Activated T-helper 2 cell treated with anti-CD3 and anti-CD28 coated beads, Interferon-gamma antibody, Interleukin-2, Interleukin-4, amounts not matched to agents 10 μg/mL and 5 μg/mL and 100 μg/mL, durations not matched to agents 14 hours and 24 hours and 36 hours (primary cell): ENCODE measurements at places on chromosomes 1 and 21. TPM values are rescaled to one million over a fixed set of nuclear protein-coding genes. Genes with fewer than 3 reads are reported as not detected.

The CFAP74 gene
- not detected in 2 replicates for total RNA-seq

The ADGRB2 gene
- 5.4 and 6.0 TPM in 2 replicates for total RNA-seq

The CLIC6 gene
- total RNA-seq, result 1.0 and 1.3 TPM in 2 replicates

The CFHR1 gene
- total RNA-seq, result not detected in 2 replicates

The OPTC gene
- not detected in 2 replicates for total RNA-seq

The VWA1 gene
- 4.0 and 4.7 TPM in 2 replicates for total RNA-seq

The FAM151A gene
- not detected in 2 replicates for total RNA-seq

DNA sequence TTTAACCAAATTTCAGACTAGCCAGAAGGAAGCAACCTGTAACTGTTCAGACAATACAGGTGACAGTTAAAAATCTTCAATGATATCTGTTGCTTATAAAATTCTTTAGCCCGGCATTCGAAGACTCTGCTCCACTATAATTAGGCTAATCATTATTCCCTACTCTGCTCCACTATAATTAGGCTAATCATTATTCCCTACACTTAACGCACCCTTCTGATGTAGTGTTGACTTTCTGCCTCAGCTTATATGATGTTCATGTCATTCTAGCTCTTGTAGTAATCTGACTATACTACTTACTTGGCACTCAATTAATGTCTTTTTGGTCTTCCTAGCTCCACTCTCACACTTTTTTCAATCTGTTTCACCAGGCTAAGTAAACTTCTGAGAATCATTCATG, 13.3 kb downstream of the TESK2 start:
- DNase-seq, result no peak

DNA sequence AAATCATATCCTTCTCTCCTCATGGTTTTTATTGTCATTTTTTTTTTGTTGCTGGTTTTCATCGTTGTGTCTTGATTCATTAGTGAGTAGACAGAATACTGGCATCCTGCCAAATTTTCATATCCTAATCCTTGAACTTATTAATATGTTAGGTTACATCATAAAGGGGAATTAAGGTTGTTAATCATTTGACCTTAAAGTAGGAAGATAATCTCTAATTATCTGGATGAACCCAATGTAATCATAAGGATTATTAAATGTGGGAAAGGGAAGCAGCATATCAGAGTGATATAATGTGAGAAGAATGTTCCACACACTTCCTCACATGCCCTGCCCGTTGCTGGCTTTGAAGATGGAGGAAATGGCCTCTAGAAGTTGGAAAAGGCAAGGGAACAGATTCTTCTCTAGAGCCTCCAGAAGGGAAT, 299.7 kb downstream of the HMCN1 start:
- no peak for DNase-seq

DNA sequence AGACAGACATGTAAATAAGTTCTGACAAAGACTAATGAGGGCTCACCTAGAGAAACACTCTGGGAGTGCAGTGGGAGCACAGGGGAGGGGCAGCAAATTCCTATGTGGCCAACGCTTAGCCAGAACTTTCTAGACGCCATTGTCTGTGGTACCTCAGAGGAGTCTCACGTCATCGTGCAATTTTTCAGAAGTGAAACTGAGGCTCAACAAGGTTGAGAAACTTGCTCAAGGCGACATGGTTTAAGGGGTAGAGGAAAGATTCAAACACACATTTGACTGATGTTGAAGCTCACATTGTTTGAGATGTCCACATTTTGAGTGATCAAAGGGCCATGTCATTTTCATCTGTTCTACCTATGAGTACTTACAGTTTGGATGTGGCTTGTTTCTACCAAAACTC, 152.6 kb upstream of the LMO4 start:
- no peak for DNase-seq

DNA sequence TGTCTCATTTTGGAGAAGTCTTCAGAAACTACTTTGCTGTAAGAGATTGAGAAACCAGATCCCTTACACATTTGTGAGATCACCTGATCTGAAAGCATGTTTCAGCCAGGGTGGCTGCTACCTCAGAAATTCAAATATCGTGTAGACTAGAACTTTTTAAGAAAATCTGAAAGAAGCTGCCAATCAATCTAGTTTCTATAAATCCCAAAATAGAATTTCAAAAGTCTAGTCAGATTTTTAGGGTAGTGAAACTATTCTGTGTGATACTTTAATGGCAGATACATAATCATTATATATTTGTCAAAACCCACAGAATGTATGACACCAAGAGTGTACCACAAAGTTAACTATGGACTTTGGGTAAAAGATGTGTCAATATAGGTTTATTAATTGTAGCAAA, 79.9 kb upstream of the PLPPR5 start:
- DNase-seq, result no peak

- no peak for DNase-seq
These were observed 8.5 kb downstream of the GPR157 start for GRCh38 chr1:9120312-9120958.

GRCh38 chr1:241464985-241465384, 54.6 kb downstream of the FH start:
- no peak for DNase-seq

- no peak for DNase-seq
These were observed 1326.7 kb downstream of the MRPL39 start for GRCh38 chr21:24280596-24280995.

DNA sequence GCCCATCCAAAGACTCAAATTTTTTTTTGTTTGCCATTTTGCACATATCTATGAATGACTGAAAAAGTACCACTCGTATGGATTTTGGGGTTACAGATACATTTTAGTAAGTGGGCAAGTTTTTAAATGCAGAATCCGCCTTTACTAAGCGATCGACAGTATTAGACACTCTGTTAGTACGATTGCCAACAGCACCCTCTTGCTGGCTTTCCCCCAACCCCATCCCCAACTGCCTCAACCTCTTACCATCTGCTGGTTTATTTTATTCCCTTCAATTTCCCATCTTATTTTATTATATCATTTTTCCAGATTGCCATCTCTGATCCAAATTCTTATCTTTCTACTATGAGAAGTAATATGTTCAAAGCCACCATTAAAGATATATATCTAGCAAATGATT, 244.8 kb downstream of the LRRIQ3 start:
- no peak for DNase-seq

DNA sequence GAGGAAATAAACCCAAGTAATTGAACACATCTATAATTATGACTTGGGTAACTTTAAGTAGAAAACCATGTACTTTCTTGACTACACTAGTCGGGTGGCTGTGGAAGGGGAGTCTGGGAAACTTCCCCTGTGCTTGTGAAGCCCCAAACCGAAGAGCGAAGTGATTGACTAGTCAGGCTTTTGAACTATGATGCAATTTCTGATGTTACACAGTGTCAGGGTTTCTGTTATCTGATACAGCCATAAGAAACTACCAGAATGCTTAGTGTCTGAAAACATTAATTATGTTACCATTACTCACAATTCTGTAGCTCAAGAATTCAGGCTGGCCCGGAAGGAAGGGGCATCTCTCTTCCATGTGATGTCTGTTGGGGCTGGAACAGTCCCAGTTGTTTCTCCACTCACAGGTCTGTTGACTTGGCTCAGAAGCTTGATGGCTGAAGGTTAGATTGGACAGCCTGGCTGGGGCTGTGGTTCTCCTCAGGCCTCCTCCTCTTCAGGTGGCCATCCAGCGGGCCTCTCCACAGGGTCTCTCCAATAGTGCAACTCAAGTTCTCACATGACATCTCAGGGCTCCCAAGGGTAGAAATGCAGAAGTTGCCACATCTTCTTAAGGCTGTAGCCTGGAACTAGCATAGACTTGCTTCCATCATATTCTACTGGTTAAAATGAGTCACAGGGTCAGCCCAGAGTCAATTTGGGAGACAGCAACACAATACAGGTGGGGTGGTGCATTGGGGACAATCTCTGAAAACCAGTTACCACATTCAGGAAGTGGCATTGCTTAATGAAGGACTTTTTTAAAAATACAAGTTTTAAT, 8.3 kb upstream of the C8B start:
- no peak for DNase-seq

DNA sequence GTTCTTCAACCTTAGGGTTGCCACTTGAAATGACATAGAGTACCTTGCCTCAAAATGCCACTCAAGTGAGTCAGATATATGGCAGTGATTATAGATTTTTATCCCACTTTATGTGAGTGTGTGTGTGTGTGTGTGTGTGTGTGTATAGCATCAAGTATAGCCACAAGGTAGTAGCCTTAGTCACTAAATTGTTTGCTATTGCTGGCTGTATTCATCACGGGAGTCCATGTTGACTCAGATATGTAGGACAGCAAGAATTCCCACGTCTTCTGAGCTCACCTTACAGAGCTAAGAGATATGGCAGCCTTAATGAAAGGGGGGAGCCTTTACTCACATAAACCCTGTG, 9.3 kb downstream of the ETS2 start:
- no peak for DNase-seq

- DNase-seq, result no peak
These were observed at the start of gene PEAR1 for GRCh38 chr1:156893048-156893953. Gene PEAR1, plus strand, starts transcription at chr1:156893718. Its CDS starts 10,209 bp downstream, at chr1:156903927.

DNA sequence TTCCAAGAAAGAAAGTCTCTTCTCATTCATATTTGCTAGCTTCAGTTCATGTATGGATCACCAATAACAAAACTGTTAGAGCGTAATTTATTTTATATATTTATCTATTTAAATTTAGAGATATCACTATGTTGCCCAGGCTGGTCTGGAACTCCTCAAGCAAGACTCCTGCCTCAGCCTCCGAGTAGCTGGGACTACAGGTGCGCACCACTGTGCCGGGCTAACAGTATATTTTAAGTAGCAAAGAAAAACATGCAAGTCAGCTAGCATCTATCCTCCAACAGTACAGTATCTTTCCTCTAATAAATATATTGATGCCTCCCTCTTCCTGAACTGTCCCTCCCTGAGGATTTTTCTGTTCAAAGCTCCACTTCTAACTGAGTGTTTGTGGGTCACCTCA, 21.5 kb downstream of the INPP5B start:
- DNase-seq, result no peak

- DNase-seq, result no peak
These were observed 61.5 kb upstream of the LYST start for GRCh38 chr1:235928197-235928596.

GRCh38 chr1:10834770-10835412, 38.4 kb upstream of the CASZ1 start:
- DNase-seq, result no peak

DNA sequence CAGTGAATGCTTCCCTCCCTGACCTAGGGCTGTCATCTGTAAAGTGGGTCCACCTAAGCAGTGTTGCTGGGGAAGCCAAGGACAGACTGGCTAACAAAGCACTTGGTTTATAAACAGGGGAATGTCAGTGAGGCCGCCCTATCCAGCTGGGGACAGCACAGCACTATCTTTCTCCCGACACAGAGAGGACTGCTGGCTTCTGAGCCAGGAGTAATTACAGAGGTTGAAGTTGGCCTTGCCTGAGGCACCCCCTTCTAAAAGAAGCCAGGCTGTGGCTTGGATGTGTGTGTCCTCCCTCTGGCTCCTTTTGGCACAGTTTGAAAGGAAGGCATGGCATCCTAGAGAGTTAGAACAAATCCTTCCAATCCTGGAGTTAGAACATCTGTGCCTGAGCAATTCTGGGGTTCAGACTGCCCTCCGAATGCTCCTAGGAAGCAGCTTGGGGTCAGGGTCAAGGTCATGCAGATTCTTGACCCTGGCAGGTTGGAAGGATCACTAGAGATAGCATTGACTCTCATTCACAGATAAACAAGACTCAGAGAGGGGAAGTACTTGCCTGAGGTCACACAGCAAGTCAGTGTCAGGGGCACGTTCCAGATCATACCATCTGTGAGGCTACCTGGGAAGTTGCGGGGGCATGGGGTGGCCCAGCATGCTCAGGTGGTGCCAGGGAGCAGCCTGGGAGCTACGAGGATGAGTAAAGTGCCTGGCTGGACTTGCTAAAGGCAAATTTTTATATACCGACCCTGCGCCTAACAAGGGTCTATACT, 1.3 kb upstream of the LDLRAP1 start:
- DNase-seq, result no peak

DNA sequence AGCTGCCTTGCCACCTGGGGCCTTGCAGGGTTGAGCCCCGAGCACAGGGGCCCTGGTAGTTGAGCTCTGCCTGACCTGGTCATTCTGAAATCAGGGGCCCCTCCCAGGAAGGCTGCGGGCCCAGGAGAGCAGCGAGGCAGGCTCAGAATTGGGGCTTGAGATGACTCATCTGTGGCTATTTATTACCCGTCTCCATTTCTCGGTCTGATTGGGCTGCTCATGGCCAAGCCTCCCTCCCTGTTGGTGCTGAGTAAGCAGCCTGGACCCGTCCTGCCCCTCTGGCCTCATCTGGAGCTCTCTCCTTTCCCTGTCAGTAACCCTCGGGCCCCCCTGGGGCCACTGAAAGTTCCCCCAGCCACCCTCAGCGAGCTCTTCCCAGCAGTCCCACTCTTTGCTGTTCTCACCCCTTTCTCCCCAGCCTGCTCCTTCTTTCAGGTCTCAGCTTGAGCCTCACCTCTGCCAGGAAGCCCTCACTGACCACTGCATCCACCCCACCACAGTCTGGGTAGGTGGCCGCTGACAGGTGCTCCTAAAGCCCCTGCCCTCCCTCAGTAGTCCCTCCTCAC, 11.0 kb upstream of the TNFRSF8 start:
- DNase-seq, result no peak

DNA sequence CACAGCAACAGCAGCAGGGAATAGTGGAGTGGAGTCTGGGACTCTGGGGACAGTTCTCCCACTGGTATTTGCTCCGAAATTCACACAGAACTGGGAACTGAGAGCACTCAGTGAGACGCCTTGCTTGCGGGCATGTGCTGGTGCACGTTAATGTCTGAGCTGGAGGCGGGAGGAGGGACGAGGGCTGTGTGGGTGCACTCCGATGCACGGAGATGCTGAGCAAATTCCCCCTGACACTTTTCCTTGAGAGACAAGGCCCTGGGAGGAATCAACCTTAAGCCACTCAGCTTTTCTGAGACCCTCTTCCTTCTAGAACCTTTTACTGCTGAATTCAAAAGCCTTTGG, 2.8 kb downstream of the RGS8 start:
- DNase-seq, result no peak

DNA sequence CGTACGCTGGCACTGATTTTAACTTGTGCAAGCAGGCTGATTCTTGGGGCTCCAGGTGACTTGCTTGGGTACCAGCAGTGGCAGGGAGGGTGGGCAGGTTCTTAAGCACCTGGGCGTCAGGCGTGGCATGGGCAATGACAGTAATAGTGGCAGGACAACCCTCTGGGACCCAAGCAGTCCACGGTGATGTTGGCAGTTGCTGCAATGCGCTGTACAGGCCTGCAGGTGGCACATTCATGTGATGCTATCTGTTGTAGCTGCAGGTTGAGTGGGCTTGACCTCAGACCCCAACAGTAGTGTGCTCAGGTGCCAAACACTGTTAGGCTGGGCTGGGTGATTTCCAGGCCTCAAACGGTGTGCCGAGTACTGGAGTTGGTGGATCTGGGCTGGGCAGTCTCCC, 10.2 kb upstream of the OR10J4 start:
- no peak for DNase-seq
